ENCODE measurements at places on chromosomes 2 and 18. TPM values are rescaled to one million over a fixed set of nuclear protein-coding genes. Genes with fewer than 3 reads are reported as not detected.

BMP10 gene
- total RNA-seq = 36.7 TPM

GRCh38 chr2:170587117-170587516 lies 128.0 kb upstream of the SP5 start:
- DNase-seq = no peak

ZNF521 gene
- 34.4 TPM for total RNA-seq

- DNase-seq = no peak
Observed at GRCh38 chr2:232623768-232624765, 9.3 kb upstream of the EFHD1 start.

GCC2 gene
- 18.4 TPM for total RNA-seq

MREG gene
- 1.1 TPM for total RNA-seq

GRCh38 chr18:44080054-44080453 lies 600.6 kb upstream of the SETBP1 start:
- DNase-seq = no peak

CHST9 gene
- 1.0 TPM for total RNA-seq

RTKN gene
- 14.1 TPM for total RNA-seq

GRCh38 chr2:230991598-230991997 lies 4.3 kb upstream of the SPATA3 start:
- no peak for DNase-seq

GRCh38 chr2:187453078-187453641 lies 5.1 kb upstream of the CALCRL start:
- DNase-seq = no peak

- DNase-seq = no peak
Observed at GRCh38 chr2:32960647-32961403, 14.1 kb downstream of the LTBP1 start.

DNA sequence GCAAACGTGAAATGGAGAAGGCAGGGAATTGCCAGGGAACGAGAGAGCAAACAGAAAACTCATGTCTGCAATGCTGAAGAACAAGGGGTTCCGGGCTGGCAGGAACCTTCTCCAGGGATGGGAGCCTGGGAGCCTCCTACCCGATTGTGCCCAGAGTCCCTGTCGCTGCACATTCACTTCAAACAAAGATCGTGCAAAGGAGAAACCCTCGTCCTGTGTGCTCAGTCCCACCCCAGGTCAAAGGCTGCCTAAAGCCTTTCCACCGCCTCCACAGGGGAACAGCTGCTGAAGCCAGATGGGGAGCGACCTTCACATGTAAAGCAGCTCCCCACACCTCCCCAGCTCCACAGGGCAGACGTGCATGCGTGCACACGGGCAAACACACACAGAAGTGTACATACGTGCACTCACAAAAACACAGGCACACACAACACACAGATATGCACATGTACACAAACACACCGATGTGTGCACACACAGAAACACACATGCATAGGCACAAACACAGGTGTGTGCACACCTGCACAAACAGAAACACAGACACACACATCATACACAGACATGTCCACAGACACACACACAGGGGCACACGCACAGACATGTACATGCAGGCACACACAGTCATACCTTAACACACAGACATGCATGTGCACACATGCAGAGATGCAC lies 460.1 kb upstream of the SALL3 start:
- no peak for DNase-seq

DNA sequence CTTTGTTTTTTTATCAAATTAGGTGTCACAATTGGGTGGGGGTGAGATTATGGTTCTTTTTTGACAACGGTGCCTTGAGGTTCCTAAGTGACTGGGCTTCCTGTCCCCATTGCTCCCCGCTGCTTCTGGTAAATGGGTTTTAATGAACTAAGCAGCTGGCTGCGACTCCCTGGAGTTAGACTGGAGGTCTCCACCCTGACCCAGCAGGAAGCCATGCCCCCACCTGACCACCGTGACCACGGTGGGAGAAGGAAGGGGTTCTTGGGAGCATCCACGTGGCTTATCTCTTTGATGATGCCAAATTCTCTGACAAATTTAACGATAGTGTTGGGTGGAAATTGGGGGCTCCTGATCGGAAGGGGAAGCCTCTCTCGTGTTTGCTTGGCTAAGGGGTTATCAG lies 12.2 kb downstream of the CNDP2 start:
- DNase-seq = no peak

DNA sequence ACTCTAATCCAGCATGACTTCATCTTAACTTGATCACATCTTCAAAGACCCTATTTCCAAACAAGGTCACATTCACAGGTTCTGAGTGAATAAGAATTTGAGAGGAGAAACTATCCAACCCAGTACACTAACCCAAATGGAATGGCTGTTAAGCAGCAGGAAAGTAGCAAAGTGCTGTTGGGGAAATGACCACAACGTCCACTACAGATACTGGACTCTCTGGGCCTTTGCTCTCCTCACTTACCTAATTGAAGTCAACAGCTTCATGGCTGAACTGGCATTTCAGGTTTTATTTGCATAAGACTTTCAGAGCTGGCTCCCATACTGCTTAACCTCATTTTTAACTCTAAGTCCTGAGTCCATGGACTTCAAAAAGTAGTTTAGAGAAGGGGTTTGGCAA lies 38.0 kb upstream of the ACVR2A start:
- DNase-seq = no peak

- DNase-seq = no peak
Observed at GRCh38 chr18:6069103-6069502, 173.8 kb upstream of the TMEM200C start.

DNA sequence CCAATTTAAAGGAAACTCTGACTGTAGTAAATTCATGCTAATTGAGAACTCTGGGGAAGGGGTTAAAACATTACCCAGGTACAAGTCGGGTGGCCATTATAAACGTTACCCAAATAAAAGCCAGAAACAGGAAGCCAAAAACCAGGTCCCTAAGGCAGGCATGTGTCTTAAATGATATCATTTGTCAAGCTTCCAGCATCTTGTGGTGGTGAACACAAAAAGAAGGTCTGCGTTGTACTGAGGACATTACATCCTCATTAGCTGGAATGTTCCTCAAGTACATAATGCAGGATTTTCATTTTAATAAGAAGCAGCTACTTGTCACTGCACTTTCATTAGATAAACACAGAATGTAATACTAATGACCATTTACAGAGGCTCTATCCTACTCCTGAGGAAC lies 10.9 kb downstream of the PTGR3 start:
- no peak for DNase-seq

KCNS3 gene
- 2.8 TPM for total RNA-seq

ACVR1C gene
- total RNA-seq = 10.0 TPM

PAX3 gene
- total RNA-seq = 0.84 TPM

- DNase-seq = no peak
Observed at GRCh38 chr2:143787674-143788073, 658.5 kb downstream of the ARHGAP15 start.

- no peak for DNase-seq
Observed at GRCh38 chr2:37361216-37361815, 16.9 kb downstream of the QPCT start.

RAB27B gene
- 1.0 TPM for total RNA-seq

SLC30A3 gene
- total RNA-seq = 4.8 TPM

Data from left cardiac atrium (tissue), 4 donors.